ENCODE measurements at places on chromosomes 6 and 20.

- no peak for DNase-seq
These were observed 126.7 kb downstream of the RTN4IP1 start for GRCh38 chr6:106502559-106502958.

- no peak for DNase-seq
These were observed 584.7 kb downstream of the RFPL4B start for GRCh38 chr6:112931832-112932231.

GRCh38 chr6:70312165-70312745, 9.4 kb upstream of the COL9A1 start:
- no peak for DNase-seq

DNA sequence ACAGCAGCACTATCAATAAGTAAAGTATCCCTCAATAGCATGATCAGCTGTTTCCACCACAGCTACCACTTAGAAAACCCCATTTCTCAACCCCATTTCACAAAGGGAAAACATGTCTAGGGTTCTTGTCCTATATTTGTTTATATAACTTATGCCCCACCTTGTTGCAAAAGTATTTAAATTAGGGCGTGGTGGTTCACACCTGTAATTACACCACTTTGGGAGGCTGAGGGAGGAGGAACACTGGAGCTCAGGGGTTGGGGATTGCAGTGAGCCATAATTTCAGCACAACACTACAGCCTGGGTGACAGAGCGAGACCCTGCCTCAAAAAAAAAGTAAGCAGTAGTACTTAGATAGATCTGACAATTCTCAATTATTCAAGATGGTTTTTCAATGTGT, 3.7 kb downstream of the MRPL14 start:
- no peak for DNase-seq

DNA sequence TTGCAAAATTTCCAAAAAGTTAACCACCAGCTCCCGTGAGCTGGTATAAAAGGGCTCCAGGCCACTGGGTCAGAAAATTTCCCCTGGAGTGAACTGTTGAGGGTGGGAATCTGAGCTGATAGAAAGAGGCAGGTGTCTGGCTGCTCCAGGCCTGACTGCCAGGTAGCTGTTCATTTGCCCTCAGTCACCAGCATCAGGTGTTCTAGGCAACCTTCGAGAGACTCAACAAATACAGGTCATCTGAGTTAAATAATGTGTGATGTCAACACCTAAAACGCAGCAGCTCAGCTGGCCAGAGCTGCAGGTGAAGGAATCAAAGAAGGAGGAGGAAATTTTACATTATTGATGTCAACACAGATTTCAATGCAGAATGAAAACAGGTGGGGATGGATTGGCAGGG, 46.7 kb downstream of the KCNK5 start:
- no peak for DNase-seq

DNA sequence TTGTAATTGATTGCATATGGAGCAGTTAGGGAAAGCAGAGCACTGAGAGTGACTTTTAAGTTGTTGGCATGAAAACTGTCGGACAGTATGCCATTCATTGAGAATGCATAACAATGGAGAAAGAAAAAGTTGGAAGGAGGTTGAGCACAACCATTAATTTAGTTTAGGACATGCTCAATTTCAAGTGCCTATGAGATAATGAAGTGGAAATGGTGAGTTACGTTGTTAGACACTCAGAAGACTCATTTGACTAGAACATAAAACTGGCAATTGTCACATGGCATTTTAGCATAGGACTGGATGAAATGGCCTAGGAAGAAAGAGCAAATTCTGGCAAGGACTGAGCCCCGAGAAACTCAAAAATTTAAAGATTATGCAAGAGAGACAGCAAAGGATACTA, 22.0 kb downstream of the ZNF318 start:
- no peak for DNase-seq

DNA sequence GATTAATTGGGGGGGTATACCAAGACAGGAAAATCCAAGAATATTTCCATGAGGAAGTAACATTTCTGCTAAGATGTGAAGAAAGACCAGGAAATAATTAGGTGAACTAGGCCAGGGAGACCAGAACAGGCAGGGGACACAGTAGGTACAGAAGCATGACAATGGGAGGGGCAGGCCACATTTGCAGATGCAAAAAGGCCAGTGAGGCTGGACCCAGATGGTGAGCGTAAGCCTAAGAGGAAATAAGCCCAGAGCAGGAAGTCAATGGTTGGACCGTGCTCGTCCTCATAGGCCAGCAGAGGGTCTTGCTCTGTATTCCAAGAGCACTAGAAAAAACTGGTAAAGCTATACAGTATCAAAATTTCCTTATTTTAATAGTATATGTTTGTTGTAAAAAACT, 9.4 kb downstream of the CEP162 start:
- no peak for DNase-seq

DNA sequence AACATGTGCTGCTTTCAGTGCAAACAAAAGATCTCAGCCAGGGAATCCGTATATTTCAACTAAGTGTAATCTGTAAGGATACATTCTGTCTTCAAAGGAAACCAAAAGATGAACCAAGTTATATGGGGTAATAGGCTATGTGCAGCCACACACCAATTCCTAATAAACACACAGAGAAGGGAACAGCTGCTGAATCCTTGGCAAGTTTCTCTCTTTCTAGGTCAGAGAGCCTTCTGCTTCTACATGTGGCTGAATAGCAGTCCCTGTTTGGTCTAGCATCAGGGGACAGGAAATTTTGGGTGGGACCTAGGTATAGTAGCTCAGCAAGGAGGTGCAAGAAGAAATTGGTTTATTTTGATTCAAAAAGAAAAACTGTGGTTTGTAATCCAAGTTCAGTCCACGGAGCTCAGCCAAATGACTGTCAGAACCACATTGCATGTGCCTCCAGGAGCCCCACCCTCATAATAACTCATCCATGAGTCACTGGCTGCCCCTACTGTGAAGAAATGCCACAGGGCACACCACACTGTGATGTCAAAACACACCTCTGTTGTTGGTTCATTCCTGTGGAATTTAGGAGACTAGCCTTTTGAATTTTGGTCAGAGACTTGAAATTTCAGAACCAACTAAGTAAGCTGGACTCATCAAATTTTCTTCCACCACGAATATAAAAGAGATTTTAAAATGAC, 21.1 kb downstream of the SPTLC3 start:
- DNase-seq, result no peak

DNA sequence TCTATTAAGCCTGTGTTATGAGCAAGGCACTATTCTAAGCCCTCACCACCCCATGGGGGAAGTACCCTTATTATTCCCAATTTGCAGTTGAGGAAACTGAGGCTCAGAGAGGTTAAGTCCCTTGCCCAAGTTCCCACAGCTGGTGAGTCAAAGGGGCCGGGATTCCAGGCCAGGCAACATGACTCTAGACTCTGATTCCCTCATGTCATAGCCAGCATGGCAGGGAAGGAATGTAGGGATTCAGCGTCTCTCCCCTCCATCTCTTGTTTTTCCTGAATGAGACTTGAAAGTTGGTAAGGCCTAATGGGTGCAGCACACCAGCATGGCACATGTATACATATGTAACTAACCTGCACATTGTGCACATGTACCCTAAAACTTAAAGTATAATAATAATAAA, 6.7 kb downstream of the C6orf132 start:
- no peak for DNase-seq

- no peak for DNase-seq
These were observed 304.1 kb downstream of the LAMA2 start for GRCh38 chr6:129186988-129187387.

GRCh38 chr20:51914758-51915157, 112.4 kb upstream of the SALL4 start:
- no peak for DNase-seq
